ENCODE measurements at places on chromosomes 16 and 17.

DNA sequence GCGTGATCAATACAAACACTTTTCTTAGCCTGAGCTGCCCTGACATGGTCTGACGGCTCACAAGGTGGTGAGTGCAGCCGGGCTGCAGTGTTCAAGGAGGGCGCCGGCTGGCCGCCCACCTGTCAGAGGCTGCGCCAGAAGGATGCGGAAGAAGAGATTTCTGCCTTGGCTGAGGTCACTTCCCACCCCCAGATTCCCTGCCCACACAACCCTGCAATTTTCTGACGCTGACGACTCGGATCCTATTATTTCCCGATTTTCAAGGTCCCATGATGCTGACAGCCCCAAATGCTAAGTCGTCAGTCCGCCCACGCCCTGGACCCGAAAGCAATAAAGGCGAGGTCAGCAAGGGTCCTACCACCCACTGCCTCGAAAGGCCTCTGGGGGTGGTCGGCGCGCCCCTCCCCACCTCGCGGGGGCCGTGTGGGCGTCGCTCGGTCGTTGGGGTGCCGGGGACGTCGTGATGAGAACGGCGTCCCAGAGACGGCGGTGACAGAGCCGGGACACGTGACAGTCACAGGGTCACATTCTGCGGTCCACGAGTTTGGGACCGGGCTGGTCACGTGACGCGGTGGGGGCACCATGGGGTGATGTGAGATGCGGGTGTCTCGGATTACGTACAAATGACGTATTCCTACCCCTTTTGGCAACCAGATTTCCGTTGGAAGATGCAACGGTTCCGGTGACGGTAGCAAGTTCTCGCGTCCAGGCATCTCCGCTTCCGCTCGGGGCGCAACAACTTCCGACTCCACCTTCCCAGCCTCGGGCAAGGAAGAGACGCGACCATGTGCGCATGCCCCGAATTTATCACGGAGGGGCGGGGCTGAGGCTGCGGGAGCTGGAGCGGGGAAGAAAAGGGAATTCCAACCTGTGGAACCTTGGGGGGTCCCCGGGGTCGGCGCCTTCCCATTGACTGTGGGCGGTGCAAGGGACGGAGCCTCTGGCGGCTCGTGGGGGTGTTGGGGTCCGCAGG lies at the start of gene STX4:
Gene STX4, plus strand, starts transcription at position 823 of the 973 bp plus-strand sequence. CDS start 248 bp downstream, outside the sequence.
- DNase-seq, result peak; percentile 97

GRCh38 chr17:10130263-10130662 lies 68.1 kb downstream of the GAS7 start:
- peak; percentile 87 for DNase-seq

GRCh38 chr16:77856438-77857160 lies 68.2 kb downstream of the VAT1L start:
- DNase-seq, result no peak

GRCh38 chr16:55236655-55237054 lies 87.3 kb upstream of the IRX6 start:
- no peak for DNase-seq

GRCh38 chr17:9105068-9105868 lies 84.0 kb downstream of the NTN1 start:
- no peak for DNase-seq

GRCh38 chr17:48541036-48541576 lies 3.8 kb downstream of the HOXB2 start:
- DNase-seq, result no peak

GRCh38 chr17:77708049-77708448 lies 250.5 kb upstream of the TNRC6C start:
- DNase-seq, result no peak

GRCh38 chr17:8159459-8160223 lies 3.1 kb downstream of the VAMP2 start:
- no peak for DNase-seq

- no peak for DNase-seq
These were observed 21.6 kb downstream of the PIP4K2B start for GRCh38 chr17:38777641-38778250.

GRCh38 chr17:50059759-50060273 lies 3.9 kb downstream of the ITGA3 start:
- no peak for DNase-seq

DNA sequence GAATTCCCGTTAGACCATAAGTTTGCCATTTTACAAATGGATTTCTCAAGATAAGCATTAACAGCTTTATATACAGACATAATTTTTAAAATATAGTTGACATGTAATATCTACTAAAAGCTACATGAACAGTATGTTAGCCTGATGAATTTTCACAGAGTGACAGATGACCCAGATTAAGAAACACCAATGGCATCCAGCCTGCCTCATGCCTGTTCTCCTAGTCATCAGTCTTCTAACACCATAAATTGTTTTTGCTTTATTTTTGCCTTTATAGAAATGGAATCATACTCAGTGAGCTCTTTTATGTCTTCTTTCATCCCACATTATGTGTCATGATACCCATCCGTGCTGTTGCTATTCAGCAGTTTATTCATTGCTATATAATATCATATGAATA lies 80.0 kb downstream of the ATF7IP2 start:
- DNase-seq, result peak; percentile 22

DNA sequence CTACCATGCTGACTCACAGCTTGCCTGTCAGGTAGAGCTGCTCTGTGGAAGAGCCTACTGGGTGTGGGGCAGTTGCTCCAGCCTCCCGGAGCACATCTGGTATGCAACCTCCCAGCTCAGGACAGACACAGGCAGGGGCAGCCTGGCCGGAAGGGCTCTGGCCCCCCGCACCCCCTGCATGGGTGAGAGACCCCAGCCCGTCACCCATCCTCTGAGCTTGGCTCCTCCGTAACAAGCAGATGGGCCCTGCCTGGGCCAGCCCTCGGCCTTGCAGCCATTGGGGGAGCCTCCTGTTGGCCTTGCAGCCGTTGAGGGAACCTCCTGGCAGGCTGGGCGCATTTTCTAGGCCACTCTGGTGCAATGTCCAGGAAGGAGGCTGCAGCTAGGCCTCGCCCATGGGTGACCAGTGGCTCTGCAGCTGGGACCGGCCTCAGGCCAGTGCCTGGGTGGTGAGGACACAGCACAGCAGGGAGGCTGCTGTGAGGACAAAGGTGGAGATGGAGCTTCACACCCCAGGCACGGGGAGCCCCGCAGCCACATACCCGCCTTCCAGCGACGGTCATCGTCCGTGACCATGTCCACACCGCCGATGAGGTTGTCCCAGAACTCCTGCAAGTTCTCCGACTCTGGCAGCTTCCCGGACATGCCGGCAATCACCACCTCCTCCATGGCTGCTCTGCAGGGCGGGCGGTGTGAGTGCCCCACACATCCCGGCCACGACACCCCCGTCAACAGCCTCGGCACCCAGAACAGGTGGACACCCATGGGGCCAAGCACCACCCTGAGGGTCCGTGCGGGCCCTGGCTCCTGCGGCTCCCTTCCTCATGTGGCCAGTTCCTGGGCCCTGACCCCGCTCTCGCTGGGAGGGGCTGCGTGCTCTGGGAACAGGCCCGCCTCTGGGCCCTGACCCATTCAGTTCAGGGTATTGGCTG lies 2.0 kb downstream of the FASN start:
- DNase-seq, result no peak

DNA sequence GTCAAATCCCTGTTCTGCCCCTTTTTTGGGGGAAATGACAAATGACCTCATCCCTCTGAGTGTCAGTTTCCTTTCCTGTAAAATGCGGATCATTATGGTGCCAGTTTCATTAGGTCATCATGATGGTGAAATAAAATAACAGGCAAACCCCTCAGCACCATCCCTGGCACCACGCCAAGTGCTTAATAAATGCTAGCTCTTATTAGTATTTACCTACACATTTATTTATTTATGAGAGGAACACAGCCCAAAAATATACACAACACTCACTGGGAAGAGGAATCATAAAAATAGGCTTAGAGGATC lies 28.6 kb upstream of the GPRC5B start:
- DNase-seq, result no peak

GRCh38 chr17:68368387-68368786 lies 77.1 kb downstream of the ARSG start:
- no peak for DNase-seq

GRCh38 chr17:7839190-7839875 lies 5.3 kb downstream of the KDM6B start:
- no peak for DNase-seq

- DNase-seq, result no peak
These were observed 659 bp downstream of the KRT15 start for GRCh38 chr17:41518031-41518430.

GRCh38 chr16:84003038-84003437 lies 35.0 kb downstream of the NECAB2 start:
- DNase-seq, result no peak

GRCh38 chr16:19472482-19472881 lies 49.4 kb downstream of the GDE1 start:
- no peak for DNase-seq

GRCh38 chr17:43372273-43372911 lies 26.4 kb upstream of the ARL4D start:
- DNase-seq, result no peak

- no peak for DNase-seq
These were observed 1.7 kb downstream of the RNF151 start for GRCh38 chr16:1968146-1968953.

DNA sequence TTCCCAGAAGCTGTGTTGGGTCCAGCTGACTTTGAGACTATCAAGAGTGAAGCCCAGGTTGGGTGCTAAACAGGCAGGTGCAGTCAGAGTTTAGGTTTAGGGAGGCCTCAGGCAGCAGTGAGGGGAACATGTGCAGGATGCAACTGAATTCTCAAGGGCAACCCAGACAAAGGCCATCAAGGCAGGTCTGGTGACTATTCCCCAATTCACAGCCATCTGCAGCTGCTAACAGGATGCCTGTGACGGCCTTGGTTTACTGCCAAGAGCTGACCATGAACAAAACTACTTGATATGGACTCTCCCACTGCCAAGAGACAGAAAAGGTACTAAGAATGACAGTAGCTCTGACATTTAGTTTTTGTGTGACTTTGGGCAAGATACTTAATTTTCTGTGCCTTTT lies 45.2 kb upstream of the BCAR1 start:
- peak; percentile 53 for DNase-seq

- DNase-seq, result no peak
These were observed 44.7 kb upstream of the CMIP start for GRCh38 chr16:81399909-81400308.

DNA sequence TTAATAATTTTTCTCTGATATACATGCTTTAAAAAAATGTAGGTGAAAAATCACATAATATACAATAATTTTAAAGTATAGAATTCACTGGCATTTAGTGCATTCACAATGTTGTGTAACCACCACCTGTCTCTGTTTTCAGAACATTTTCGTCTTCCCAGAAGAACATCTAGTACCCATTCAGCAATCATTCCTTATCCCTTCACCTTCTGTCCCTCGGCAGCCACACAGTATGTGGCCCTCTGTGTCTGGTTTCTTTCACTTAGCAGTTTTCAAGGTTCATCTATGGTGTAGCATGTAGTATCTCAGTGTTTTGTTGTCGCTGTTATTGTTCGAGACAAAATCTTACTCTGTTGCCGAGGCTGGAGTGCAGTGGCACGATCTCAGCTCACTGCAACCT lies 33.6 kb downstream of the PRPSAP2 start:
- DNase-seq, result no peak

DNA sequence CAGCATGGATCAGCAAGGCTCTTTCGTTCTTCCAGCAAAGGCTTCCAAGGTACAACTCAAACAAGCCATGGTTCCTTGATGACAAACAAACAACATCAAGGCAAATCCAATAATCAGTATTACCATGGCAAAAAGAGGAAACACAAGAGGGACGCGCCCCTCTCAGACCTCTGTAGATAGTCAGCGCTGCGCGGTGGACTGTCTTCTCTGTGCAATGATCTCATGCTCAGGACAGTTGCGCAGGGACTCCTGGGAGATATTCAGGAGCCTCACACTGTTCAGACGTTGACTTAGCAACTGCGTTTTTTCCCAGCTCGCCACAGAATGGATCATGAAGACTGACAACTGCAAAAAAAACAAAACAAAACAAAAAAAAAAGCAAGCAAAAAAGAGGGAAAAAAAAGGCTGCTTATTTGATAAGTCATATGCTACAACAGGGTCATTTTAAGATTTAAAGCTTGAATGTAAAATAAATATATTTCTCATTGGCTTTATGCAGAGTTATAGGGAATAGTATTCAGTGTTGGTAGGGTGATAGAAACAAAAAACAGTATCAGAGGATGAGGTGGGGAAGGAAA lies 37.1 kb upstream of the ADCY7 start:
- DNase-seq, result no peak

GRCh38 chr17:6936370-6937028 lies 59.4 kb upstream of the ALOX12 start:
- DNase-seq, result peak; percentile 25

DNA sequence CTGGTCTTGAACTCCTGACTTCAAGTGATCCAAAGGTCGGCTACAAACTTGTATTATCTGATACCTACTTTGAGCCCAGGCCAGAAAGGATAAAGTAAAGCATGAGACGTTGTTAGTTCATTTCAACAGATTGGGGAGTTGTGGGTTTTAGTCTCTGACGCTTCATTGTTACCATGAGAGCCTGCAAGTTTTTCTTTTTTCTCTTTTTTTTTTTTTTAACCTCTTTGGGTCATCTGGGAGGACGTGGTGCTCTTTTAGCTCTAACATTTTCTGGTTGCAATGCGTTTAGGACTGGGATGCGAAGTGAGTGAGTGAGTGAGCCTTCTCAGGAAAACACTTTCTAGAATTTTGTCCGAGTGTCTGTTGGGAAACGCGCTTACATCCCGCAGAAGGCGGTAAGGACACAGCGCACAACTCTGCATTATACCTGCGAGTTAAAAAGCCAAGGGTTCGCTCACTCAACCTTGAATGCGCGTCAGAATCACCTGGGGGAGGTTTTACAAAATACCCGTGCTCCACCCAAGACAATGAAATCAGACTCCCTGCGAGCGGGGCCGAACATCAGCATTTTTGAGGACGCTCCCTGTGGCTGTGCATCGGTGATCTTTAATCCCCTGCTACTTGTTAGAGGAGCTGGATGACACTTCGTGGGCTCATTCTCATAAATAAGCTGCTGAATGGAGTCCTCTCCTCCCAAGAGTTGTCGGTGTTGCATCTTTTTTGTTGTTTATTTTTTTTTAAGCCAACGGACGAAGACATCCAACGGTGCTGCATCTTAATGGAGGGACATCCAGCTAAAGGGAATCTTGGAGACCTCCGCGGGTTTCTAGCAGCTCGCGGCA lies 629 bp upstream of the RNF135 start:
- peak; percentile 12 for DNase-seq

- no peak for DNase-seq
These were observed 623 bp downstream of the CACNA1G start for GRCh38 chr17:50560931-50561745.

GRCh38 chr17:50615828-50616227 lies 18.9 kb upstream of the ABCC3 start:
- DNase-seq, result no peak

GRCh38 chr17:54945231-54945630 lies 23.2 kb downstream of the COX11 start:
- DNase-seq, result no peak

DNA sequence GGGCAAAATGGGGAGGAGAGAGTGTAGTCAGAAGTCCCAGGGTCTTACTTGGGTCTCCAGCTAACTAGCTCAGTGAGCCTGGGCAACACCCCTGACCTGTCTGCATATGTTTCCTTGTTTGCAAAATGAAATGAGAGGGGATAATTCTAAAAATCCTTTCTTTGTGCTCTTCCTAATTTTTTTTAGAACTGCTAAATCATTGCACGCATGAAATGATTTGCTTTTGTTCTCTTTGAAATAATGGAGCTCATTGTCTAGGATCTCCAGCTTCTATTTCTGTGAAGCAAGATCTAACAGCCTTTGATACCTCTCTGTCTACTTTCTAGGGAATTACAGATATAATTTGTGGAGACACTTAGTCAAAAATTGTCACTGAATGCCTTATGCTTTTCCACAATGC lies 181.3 kb downstream of the CDH13 start:
- no peak for DNase-seq

GRCh38 chr17:29722411-29723198 lies 99.9 kb upstream of the CORO6 start:
- DNase-seq, result peak; percentile 92

All from AG10803 (cell line).